ENCODE measurements at places on chromosomes 7 and 10.

DNA sequence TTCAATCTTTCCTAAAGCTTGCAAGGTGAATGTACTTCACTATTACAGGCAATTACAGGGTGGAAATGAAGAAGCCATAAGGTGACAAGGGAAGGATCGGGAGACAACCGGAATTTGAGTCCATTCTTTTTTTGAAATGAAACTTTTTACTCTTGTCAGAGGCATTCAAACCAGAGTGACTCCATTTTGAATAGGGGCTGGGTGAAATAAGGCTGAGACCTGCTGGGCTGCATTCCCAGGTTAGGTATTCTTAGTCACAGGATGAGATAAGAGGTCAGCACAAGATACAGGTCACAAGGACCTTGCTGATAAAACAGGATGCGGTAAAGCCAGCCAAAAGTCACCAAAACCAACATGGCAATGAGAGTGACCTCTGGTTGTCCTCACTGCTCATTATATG is 363.3 kb downstream of the TYW1 start:
- no peak for DNase-seq

DNA sequence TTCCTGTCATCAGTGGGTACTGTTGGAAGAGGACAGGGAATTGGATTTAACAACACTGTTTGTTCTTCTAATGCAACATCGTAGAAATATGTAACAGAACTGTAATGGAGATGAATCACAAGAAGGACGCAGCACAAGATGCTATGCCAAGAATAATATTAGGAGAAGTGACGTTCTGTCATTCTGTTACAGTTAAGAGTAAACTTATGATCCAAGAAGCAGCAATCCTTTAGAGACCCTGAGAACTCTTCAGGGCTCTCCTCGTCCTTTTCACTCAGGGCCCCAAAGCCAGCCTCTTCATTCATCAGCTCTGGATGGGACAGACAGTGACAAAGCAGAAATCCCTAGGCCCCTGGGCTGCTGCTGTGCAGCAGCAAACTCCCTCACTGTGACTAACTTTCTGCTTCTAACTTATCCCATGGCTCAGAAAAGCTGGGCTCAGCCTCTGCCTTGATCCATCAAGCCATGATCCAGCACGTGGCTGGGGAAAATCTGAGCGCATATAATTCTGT is 8.7 kb upstream of the IL6 start:
- no peak for DNase-seq

DNA sequence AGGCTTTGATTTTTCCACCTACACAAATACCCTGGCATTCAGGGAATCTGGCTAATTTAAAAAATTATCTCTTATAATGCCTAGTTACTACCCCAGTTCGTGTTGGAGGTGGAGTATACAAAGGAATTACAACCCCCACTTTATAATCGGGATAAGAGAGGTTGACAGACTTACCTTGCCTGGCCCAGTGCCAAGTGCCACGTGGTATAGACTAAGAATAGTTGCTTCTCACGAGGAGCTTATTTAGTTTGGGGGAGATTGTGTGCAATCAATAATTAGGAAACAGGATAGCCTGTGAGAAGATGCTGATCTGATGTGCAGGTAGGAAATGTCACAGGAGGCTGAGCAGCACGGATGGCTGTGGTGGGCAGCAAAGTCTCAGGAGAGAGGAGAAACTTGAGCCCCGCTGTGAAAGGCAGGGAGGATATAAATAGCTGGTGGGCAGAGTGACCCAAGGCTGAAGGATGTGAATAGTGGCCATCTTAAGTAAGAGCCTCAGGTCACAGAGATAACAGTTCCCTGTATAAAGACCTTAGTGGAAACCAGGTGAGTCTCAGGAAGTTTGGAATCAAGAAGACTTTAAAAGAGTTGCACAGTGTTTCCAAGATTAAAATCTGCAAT is 11.3 kb upstream of the ATXN7L1 start:
- no peak for DNase-seq

GRCh38 chr10:110353244-110354119 is 48.8 kb upstream of the SMNDC1 start:
- DNase-seq: no peak

DNA sequence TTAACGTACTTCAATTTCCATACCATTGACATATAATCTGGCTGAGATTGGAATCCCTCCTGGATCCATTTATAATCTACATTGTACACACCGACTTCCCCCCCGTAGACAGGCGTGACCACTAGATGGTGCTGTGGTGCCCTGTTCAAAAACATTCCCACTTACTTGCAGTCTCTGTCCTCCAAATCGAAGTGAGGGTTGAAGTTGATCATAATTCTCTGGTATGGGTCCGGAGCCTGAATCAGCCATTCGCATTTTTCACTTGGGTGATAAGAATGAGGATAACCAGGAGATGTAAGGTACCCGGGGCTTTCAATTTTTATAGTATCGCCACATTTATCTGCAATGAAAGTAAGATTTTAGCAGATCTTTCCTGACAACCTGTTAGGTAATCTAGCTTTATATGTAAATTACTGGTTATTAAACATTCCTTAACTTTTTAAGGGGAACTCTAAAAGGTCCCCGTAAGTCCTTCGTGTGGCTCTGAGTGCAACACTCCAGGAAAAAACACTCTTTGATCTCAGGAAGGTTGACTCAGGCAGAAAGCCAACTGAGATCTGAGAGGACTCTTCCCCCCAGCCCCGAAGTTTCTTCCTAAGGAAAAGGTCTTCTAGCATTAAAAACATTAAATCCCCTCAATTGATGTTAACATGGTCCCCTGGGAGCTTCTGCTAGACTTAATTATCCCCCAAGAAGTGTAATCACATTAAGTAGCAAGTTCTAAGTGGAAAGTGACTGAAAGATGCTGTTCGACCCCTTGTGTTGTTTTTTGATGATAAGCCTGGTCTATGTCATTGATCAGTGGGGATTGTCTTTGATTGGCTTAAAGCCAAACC is 3.7 kb downstream of the NRP1 start:
- DNase-seq: peak; percentile 86
